ENCODE measurements at places on chromosomes 3 and 15.

DNA sequence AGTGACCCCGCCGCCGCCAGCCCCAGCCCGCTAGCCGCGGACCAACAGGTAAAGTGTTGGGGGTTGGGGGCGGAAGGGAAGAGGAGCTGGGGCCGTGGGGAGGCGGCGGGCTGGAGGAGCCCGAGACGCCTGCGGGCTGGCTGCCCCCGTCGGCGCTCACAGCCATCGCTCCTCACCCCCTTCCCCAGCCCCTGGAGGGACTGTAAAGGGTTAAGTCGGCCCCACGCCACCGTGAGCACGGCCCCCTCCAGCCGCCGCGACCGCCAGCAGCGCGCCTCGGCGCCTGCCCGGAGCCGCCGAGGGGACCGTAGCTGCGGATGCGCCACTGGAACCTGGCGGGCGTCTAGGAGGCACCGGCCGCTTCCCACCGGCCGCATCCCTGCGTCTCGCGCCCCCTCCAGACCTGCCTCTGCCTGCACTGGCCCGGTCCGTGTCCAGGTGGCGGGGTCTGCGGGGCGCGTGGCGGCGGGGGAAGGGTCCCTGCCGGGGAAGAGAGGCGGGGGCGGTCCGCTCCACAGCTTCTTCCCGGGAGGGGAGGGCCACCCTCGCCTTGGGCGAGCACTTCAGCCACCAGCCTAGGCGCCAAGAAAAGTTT, 522 bp downstream of the MED12L start:
- DNase-seq = no peak

DNA sequence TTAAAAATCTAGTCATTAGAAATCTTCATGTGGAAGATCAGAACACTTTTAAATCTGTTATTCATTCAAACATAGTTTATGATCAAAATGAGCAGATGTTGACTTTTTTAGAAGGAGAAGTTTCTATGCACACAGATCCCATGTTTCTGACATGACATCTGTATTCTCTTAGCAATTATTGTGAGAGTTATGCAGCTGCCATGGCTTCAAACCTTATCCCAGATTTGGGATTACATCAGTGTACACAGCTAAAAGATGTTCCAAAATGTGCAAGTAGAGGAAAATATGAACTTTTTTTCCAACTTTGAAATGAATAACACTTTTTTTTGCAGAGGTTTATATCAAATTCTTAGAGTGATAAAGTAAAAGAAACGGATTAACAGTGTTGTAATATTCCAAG, 1166.9 kb downstream of the ZPLD1 start:
- DNase-seq = no peak

DNA sequence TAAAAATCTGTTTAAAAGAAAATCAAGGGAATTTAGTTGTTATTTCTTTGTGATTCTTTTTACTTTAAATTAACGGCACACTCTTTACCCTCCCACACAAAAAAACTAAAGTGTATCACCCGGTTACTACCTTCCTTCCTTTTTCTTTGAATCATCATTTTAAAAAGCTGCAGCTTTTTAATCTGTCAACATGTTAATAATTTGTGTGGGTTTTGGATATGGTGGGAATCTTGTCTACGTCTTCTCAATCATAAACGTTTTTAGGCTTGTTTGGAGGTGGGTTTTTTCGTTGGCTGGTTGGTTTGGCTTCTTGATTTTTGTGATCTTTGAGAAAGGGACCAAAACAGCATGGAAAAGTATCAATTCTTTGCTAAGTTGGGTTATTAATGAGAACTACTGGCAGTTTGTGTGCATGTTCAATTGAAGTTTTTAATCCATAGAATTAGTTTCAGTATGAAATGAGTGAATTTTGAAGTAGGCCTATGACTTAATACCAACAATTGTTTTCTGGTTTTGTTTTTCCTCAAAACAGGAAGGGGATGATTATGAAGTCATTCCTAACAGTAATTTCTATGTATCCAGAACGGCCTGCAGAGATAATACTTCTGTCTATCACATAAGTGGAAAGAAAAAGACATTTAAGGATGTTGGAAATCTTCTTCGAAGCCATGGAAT, 4.5 kb downstream of the SMC4 start:
- DNase-seq = no peak

- no peak for DNase-seq
These were observed 9.7 kb downstream of the ADAMTS9 start for GRCh38 chr3:64677961-64678716.

GRCh38 chr3:71495708-71496472, 87.6 kb downstream of the FOXP1 start:
- no peak for DNase-seq

DNA sequence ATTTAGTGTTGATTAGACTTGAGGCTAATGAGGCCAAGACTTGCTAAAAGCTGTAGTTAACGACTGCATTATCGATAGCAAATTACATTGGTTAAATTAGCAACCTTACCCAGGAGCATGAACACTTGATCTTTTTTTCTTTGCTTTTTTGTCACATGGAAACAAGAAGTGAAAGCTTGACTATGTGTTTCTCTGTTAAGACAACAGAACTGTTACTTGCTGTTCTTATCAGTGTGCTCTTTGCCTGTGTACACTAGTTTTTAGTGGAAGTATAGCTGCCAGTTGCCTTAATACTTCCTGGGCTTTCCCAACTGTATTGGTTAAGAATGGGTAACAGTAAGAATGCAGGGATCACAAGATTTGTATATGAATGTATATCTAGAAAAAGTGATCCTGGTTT, 625.5 kb downstream of the NAALADL2 start:
- no peak for DNase-seq

DNA sequence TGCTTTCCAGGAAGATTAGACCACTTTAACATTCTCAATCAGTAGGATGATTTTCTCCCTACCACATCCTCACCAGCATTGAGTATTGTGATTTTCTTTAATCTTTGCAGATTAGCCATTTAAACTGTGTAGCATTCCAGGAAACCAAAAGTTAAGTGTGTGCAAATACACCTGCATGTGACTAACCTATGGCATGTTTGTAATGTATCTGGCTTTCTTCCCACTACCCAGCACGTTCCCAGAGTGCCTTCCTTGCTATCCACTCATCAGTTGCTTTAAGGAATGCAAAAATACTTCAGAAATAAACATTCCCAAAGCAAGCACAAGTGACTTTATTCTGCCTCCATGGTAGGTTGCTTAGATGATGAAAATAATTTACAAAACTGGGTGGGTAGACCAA, 74.2 kb downstream of the ATG7 start:
- DNase-seq = no peak

DNA sequence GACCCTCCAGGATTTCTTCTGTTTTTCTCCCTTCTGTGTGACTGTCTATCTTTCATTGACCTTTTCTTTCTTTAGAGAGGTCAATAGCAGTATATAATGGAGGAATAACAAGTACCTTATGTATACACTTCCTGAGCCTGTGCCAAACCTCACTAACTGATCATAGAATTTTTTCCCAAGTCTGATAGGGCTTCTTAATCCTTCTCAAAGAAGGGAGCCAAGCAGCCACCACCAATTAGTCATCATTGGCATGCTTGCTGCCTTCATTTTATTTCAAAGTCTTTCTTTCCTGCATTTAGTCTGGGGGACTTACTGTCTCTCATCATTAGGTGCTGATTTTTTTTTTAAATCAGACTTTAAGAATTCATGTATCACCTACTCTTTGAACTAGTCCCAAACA, 327.0 kb downstream of the FEZF2 start:
- no peak for DNase-seq

DNA sequence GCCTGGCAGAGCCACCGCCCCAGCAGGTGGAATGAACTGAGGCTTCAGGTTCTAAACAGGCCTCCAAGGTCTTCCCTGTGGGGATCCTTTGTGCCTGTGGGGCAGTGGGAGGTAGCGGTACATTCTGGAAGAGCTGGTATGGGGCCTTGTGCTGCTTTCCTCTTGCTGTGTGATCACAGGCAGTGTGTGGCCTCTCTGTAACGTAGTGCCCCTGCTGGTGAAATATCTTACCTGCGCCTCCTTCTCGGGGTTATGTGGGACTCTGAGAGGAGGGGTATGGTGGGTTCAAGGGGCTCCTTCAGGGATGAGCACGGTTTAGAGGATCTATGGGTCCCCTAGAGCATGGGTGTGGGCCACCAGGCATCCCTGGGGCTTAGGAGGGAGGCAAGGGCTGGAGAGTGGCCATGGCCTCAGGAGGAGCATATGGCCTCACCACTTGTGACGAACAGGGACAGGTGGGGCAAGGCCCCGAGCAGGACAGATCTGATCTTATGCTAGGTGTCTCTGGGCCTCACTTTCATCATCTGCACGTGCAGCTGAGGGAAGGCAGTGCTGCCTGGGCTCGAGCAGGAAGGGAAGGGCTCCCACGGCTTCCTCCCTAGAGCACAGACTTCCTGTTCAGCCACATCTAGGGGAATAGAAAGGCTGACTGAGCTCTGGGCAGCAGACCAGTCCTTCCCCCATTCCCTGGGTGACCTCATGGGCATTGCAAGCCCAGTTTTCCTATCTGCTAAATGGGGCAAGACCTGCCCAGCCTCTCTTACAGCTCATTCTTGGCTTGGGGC, 1.9 kb upstream of the ALS2CL start:
- DNase-seq = no peak

Data from activated CD4-positive, alpha-beta T cell treated with anti-CD3 and anti-CD28 coated beads for 24 hours (primary cell).